ENCODE measurements at places on chromosomes 13 and 19.

DNA sequence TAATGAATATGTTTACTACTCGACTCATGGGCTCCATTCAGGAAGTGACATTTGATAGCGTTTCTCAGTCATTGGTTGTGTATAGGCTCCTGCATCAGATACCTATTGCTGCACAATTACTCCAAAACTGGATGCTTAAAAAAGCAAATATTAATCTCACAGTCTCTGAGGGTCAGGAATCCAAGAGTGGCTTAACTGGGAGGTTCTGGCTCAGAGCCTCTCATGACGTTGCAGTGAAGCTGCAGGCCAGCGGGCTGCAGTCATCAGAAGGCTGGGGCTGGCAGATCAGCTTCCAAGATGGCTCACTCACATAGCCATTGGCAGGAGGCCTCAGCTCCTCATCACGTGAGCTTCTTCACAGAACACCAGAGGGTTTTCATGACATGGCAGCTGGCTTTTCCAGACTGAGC, 525.1 kb upstream of the NBEA start:
- DNase-seq = no peak

DNA sequence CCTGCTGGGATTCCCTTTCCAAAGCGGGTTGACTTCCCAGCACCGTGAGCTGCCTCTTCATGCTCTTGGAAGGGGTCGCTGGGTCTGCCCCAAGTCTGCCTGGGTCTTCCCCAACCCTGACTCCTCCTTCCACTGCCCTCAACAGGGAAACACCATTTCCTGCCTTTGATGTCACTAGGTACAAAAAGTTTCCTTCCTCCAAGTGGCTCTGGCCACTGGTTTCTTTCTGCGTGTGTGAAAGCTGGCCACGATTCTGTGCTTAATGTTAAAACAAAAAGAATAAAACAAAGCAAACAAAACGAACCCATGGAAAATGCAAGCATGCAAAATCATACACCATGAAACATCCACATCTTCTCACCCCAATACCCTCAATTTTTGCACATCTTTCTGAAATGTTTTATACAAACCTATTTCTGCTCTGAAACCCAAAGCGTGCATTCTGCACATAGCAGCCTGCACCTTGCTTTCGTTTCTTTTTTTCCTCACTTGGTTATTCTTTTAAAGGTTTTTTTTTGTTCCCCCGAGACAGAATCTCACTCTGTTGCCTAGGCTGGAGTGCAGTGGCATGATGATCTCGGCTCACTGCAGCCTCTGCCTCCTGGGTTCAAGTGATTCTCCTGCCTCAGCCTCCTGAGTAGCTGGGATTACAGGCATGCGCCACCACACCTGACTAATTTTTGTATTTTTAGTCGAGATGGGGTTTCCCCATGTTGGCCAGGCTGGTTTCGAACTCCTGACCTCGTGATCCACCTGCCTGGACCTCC, 12.5 kb upstream of the TNFSF9 start:
- no peak for DNase-seq

GRCh38 chr13:24929196-24929595, 165.2 kb downstream of the RNF17 start:
- no peak for DNase-seq

GRCh38 chr13:51552027-51552426, 32.2 kb upstream of the WDFY2 start:
- DNase-seq = no peak

DNA sequence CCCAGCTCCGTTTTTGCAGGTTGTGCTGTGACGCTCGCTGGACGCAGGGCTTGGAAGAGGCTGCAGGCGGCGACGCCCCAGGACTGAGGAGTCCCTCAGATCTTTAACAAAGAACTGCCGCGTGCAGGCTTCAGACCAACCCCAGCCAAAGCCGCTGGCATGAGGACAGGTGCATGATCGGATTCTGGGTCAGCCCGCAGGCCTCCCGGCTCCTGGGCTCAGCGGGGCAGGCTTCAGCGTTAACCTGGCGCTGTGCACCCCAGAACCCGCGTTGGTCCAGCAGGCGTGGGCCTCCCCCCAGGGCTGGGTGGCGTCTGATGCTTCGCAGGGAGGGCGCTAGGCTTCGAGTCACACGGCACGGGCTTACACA, 920 bp upstream of the TIMM13 start:
- no peak for DNase-seq

GRCh38 chr13:69970520-69970919, 137.1 kb upstream of the ATXN8OS start:
- DNase-seq = no peak

DNA sequence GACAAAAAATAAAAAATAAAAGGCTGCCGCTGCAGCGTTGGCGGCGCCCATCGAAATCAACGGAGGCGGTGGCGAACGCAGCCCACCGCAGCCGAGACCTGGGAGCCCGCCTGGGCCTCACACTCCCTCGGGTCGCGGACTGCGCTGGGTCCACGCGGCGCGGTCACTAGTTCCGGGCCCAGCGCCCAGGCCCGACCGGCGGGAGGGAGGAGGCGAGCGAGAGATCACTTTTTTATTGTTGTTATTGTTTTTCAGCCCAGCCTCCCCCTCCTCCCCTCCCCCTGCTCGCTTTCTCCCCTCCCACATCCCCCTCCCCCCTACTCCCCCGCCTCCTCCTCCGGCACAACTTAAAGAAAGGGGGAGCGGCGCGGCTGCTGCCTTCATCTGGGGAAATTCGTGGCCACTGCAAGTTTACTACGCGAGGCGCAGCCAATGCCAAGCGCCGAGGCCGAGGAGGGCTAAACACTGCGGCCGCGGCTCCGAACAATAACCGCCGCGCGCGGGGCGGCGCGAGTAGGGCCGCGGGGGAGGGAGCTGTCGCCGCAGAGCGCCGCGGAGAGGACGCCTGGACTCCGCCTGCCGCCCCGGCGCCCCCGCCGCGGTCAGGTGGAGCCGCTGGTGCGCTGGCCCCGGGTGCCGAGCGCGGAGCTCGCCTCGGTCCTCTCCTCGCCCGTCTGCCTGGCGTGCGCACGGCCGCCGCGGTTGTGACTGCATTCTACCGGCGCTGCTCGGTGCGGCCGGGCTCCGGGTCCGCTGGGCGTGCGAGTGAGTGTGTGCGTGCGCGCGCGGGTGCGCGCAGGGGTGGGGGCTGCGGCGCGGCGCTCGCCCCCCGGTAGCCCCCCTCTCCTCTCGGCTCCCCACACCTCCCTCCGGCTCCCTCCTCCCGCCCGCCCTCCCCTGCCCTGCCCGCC, 505 bp upstream of the ZIC2 start:
- DNase-seq = no peak

DNA sequence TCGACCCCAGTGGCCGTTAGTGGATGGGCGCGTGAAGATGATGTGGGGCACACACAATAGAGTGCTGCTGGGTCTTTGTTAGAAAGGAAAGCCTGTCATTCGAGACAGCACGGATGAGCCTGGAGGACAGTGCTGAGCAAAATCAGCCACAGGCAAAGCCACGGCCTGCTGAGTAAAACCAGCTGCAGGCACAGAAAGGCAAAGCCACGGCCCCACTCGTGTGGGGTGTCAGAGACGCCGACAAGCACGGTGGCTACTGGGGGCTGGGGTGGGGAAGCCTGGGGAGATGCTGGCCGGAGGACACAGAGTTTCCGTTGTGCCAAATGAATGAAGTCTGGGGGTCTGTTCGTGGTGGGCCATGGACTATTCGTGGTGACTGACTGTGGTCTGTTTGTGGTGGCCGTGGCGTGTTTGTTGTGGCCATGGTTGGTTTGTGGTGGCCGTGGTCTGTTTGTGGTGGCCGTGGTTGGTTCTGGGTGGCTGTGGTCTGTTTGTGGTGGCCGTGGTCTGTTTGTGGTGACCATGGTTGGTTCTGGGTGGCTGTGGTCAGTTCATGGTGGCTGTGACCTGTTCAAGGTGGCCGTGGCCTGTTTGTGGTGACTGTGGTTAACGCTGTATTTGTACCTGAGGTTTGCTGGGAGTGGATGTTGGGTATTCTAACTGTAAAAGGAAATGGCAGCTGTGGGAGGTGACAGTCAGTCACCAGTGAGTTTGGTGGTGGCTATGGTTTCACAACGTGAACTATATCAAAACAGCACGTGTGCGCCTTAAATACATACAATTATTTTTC, 36.3 kb downstream of the MCF2L start:
- DNase-seq = no peak

DNA sequence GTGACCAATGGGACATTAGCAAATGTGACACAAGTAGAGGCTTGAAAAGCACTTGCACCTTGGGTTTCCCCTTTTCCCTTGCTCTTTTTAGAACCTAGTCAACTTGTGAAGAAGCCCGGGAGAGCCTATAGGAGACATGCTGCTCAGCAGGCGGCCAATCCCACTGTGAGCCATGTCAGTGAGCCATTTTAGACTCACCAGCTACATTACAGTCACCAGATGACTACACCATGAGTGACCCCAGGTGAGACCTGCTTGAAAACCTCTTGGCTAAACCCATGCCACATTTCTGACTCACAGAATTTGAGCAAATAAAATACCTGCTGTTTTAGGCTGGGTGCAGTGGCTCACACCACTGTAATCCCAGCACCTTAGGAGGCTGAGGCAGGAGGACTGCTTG, 317.5 kb downstream of the KLF12 start:
- DNase-seq = no peak

GRCh38 chr13:59279576-59279975, 884.2 kb downstream of the DIAPH3 start:
- DNase-seq = no peak

DNA sequence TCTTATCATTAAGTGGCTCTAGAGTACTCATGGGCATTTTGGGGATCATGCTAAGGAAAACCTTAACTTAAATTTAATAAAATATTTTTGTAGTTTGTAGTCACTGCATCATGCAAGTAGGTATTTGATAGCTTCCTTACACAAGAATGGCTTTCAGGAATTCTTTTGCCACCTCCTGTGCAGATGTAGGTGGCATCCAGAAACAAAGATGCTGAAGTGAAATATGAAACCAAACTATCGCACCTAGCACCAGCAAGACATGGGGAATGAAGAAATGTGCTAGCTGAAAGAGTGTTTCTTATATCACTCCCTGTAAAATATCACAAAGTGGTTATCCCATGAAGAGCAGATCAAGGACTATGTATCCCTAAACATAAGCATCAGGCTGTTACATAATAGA, 924.5 kb upstream of the PRR20A start:
- DNase-seq = no peak

- DNase-seq = no peak
These were observed 60.7 kb upstream of the MCF2L start for GRCh38 chr13:112908342-112908741.

DNA sequence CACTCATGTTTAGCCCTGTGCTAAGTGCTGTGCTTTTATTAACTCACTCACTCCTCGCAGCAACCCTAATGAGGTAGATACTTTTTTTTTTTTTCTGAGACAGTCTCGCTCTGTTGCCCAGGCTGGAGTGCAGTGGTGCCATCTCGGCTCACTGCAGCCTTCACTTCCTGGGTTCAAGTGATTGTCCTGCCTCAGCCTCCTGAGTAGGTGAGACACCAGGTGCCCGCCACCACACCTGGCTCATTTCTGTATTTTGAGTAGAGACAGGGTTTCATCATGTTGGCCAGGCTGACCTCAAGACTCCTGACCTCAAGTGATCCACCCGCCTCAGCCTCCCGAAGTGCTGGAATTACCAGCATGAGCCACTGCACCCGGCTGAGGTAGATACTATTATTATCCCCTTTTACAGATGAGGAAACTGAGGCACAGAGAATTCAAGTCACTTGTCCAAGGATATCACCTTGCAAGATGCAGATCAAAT, 2.5 kb downstream of the ITPKC start:
- DNase-seq = no peak

GRCh38 chr19:7879836-7880235, 5.6 kb upstream of the PRR36 start:
- no peak for DNase-seq

GRCh38 chr13:97339988-97340749, 93.8 kb upstream of the RAP2A start:
- no peak for DNase-seq

- no peak for DNase-seq
These were observed 405.2 kb upstream of the PRR20A start for GRCh38 chr13:56735537-56735942.

- DNase-seq = peak; percentile 69
These were observed at the start of gene ZNF480 for GRCh38 chr19:52296773-52297600. ZNF480 (plus strand) TSS chr19:52297169; CDS start chr19:52300413, 3,244 bp downstream.

- DNase-seq = no peak
These were observed 2.8 kb upstream of the ZNF83 start for GRCh38 chr19:52640916-52641315.

GRCh38 chr19:6668691-6669090, 1.3 kb downstream of the TNFSF14 start:
- no peak for DNase-seq

DNA sequence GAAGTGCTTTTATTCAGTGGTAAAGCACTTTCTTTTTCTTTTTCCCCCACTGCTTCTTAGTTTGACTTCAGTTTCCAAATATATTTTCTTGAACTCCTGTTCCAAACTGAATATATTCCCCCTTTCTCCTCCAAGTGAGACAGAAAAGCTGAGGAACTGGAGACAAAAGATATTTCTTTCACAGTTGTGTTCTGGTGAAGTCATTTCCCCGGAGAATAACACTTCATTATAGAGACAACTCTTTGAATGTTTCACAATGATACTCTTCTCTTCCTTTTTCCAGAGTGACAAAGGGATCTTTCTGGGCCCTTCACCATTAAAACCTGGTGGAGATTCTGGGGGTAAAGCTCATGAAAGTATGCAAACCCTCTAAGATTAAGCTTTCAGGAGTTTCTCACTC, 860.8 kb upstream of the SLITRK5 start:
- no peak for DNase-seq

DNA sequence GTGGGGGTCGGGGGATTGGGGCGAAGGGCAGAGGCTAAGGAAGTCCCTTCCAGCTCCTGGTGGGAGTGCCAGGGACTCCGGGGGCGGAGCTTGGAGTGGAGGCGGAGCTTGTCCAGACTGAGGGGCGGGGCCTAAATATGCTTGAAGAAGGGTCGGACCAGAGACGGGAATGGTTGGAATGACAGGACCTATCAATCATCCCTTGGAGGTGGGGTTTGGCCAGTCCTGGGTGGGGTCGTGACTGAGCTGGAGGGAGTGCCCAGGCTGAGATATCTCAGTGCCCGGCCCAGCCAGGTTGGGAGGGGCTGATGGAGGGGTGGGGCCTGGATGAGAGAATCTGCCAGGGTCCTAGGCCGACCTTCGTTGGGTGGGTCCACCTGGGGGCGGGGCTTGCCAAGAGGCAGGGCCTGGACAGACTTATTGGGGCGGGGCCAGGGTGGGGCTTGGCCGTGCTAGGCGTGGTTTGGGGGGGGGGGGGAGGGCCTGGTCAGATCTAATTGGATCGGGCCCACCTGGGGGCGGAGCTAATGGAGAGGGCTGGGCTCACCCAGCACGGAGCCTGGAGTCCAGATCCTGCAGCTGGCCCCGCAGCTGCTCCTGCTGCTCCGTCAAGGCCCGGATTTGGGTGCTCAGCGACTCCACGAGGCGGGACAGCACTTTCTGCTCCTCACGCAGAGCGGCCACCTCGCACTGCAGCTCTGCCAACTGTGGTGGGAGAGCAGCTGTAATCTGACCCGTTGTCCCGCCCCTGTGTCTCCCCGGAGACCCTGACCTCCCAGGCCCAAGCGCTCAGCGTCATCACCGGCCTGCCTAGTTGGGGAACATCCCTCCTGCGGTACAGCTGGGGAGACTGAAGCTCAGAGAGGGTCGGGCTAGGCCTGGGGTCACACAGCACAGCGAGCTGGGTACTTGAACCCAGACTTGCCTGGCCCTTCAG, 2.6 kb upstream of the WIZ start:
- no peak for DNase-seq

Measured in stimulated activated CD4-positive, alpha-beta T cell treated with anti-CD3 and anti-CD28 coated beads, Interleukin-1b, Interleukin-23, amount 100 ng/mL, for 1 hour (primary cell).